ENCODE measurements at places on chromosomes 16 and 17.
A peak's percentile ranks its signal among the peaks of the same experiment; 100 is the strongest.

GRCh38 chr16:10579965-10580882 is at the start of gene EMP2:
EMP2 (minus strand) TSS chr16:10580598; CDS start chr16:10547617, 32,981 bp downstream.
- DNase-seq: peak; percentile 79

DNA sequence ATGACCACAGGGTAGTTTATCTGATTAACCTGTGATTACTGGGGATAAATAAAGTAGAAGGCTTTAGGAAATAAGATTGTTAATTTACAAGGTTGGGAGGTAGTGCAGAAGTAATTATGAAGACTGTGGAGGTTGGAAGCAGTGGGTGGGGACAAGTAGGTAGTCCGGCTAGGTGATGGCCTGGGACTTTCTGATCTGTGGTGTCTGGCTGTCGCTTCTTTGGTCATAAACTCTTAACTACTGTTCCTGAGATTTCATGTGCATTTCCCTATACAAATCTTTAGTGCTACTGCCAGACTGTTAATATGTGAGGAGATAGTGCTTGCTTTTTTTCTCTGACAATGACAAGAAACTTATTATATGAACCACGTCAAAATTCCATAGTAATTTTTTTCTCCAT is 19.5 kb upstream of the HNF1B start:
- no peak for DNase-seq

DNA sequence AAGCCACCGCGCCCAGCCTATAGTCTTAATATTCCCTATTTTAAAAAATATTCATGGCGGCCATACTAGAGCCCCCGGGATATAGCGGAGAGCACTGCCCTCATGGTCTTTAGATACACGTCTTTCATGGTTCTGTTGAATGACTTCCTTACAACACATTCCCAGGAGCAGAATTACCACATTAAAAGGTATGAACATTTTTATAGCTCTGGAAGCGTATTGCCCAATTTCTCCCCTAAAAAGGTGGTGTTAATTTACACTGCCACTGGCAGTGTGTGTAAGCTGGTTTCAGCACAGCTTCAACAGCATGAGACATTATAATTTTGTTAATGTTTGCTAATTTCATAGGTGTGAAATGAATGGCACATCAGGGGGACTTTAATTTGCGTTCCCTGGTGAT is 19.0 kb downstream of the C17orf100 start:
- no peak for DNase-seq

GRCh38 chr17:71985111-71986039 is 135.4 kb upstream of the SOX9 start:
- DNase-seq: peak; percentile 62

DNA sequence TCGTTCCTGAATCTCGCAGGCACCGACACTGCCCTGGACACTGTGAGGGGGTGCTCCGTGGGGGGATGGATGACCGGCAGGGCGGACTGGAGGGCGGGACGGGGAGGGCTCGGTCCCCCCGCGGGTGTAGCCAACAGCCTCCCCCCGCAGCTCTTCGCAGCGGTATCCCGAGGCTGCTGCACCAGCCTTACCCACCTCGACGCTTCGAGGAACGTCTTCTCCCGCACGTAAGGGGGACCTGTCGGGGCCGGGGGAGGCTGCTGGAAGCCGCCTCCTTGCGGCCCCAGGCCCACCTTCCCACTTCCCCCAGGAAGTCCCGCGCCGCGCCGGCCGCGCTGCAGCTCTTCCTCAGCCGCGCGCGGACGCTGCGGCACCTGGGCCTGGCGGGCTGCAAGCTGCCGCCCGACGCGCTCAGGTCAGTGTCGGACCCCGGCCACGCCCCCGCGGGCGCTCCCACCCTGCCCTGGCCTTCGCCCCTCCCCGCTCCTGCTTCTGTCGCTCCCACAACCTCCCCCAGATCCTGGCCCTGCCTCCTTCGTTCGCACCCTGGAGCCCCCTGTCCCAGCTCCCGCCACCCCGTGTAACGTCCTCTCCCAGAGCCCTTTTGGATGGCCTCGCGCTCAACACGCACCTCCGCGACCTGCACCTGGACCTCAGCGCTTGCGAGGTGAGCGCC is 3.3 kb downstream of the CARMIL2 start:
- no peak for DNase-seq

GRCh38 chr17:19494961-19495806 is 38.5 kb upstream of the SLC47A1 start:
- DNase-seq: no peak
